ENCODE measurements at places on chromosomes 5 and 9. TPM values are rescaled to one million over a fixed set of nuclear protein-coding genes. Genes with fewer than 3 reads are reported as not detected.

- ATAC-seq: no peak
Observed at GRCh38 chr5:60395712-60396329, 304.1 kb downstream of the DEPDC1B start.

DNA sequence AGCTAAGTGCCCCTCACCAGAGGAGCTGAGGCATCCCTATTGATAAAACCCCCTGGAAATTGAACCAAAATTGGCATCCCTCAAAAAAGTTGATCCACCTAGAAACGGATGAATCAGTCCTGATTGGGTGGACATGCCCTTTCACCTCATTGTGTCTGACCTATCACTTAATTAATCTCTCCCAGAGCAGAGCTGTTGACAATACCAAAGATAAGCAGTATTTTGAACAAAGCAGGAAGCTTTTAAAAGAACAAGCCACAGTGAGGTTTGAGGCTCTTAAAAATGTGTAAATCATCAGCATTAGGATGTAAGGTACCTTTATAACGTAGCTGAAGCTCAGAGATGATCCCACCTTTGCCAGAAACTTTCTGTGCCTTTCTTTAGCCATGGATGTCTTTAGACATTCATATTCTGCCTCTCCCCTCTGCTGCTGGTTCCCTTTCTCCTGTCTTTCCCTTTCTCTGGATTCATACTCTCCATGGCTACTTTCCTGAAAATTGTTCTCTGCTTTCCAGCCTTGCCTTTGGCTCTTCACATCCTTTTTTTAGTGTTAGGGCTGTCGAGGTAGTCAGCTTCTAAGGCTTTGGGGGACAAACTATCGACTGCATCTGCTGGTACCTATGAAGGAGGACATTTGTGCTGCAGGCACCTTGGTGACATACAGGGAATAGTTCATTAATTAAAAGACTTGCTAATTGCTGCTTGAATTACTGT lies 7.8 kb upstream of the LHX2 start:
- ATAC-seq: no peak

DNA sequence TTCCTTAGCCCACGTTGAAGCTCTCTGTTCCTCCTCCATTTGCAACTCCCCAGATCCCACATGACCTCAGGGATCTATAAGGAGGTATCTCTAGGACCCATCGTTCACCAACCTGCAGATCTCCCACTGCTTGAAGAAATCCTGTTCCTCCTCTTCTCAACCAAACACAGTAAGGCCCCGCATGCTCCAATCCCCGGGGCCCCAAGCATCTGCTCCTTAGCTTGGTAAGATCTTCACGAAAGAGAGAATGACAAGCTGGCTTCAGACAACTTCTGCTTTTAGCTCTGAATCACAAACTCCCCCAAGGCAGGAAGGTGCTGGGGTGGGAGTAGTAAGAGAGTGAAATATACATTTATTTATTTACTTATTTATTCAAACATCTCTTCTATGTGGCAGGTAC lies 33.0 kb upstream of the ARHGAP26 start:
- no peak for ATAC-seq

GRCh38 chr5:82922086-82922734 lies 155.0 kb downstream of the TMEM167A start:
- no peak for ATAC-seq

- ATAC-seq: no peak
Observed at GRCh38 chr5:145111420-145111819, 723.7 kb downstream of the PRELID2 start.

DNA sequence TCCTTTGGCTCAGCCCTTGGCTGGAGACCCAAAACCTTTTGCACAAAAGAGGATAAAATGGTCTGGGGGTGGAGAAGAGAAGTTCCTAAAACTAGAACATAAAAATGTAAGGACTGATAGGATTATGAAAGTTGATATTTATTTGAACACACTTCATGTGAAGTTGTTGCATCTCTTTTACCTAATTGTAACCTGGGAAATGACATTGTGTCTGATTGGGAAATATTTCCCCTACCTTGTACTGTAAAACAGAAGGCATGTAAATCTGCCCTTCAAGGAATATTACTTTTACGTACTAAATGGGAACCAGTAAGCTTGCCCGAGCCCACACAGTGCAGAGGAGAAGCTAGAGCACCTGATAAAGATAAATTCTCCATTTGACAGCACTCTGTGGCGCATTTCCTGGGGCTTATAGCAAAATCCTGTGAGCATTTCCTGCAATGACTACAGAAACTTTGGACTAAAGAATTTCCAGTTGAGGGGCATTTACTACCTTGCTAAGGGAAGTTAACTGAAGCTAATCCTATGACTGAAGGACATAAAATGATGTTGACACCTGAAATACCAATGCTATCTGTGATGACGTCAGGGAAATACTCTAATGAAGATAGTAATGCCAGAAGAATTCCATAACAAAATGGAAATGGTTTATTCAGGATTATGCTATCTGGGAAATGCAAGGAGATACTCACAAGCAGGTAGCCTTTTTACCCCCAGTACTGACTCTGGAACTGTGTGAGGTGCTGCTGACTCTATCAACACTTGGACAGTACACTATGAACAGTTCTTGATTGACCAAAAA lies 78.3 kb upstream of the LIFR start:
- ATAC-seq: no peak

CCDC112 gene
- 13.1 TPM for total RNA-seq

All from motor neuron (in vitro differentiated cells).